ENCODE measurements at places on chromosomes 16 and 17.

GRCh38 chr16:6682142-6682811 is 650.4 kb upstream of the RBFOX1 start:
- DNase-seq, result no peak

DNA sequence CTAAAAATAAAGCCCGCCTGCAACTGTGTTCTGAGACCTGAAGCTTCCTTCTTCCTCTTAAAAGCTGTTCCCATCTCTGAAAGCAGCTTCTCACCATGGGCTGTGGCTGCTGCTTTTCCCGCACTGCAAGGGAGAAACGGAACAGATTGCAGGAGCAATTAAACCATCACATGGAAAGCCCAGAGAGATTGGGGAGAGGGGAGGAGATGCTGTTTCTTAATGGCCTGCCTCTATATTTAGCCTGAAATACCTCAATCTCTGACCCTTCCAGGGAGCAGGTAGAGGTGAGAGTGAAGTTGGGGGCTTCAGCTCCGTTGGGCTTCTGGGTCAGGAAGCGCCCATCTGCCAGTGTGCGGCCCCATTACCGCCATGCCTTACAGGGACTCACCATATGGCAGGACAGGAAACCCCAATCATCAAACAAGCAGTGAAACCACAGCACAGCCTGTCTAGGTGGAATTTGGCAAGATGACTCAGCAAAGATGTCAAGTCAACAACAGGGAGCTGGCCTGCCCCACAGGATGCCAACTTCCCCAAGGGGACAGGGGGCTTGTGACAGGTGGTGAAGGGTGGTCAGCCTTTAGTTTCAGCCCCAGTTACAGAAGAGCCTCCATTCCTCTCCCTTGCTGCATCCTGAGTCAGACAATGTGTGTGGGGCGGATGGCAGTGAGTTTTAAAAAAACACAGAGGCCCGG is 286.6 kb upstream of the CCL2 start:
- no peak for DNase-seq

DNA sequence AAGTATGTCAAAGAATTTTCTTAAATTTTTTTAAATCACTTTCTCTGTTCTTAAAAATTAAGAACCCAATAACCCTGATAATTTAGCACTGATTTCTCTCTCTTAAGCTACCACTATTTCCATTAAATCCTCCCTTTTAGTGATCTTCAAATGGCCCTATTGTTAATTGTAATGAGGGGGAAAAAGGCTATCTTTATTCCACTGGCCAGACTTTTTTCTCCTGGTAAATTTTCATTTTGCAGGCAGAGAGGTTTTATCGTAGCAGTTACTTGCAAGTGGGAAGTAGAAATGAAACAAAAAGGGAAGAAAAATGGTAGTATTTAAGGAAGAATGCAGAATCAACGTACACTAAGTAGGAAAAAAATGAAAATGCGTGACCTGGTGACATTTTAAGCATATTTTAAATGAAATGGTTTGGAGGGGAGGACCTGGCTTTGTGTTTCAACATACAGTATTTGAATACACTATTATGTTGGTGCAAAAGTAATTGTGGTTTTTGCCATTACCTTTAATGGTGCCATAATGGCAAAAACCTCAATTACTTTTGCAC is 224.9 kb downstream of the TANC2 start:
- no peak for DNase-seq

GRCh38 chr16:58651965-58652348 is 22.3 kb upstream of the CNOT1 start:
- DNase-seq, result no peak

GRCh38 chr17:78294776-78295175 is 63.3 kb downstream of the TMEM235 start:
- no peak for DNase-seq
